ENCODE measurements at places on chromosomes 11 and 22. TPM values are rescaled to one million over a fixed set of nuclear protein-coding genes. Genes with fewer than 3 reads are reported as not detected.

GRCh38 chr11:72079819-72080325 is 470 bp downstream of the NUMA1 start:
- DNase-seq: no peak
- H3K4me3 ChIP-seq: peak overlapping the region; percentile 86
- H3K27ac ChIP-seq: peak overlapping the region; percentile 69

Gene CRYBB2
- not detected for total RNA-seq

- no peaks in the 10 kb centered on the region for H3K4me1 ChIP-seq
- H3K4me3 ChIP-seq: no peak overlapping the region
- no peaks in the 10 kb centered on the region for H3K27me3 ChIP-seq
- H3K27ac ChIP-seq: no peak overlapping the region
- no peak for DNase-seq
- peaks cover 4% of the 10 kb centered on the region for H3K36me3 ChIP-seq
Measured at GRCh38 chr22:42214633-42215415, 55.6 kb downstream of the TCF20 start.

Gene SLC7A4
- total RNA-seq: not detected

GRCh38 chr11:75795276-75796090 is 19.5 kb upstream of the UVRAG start:
- DNase-seq: peak; percentile 56
- H3K4me3 ChIP-seq: no peak overlapping the region
- peak overlapping the region; percentile 31 for H3K27ac ChIP-seq
- no peaks in the 10 kb centered on the region for H3K27me3 ChIP-seq

DNA sequence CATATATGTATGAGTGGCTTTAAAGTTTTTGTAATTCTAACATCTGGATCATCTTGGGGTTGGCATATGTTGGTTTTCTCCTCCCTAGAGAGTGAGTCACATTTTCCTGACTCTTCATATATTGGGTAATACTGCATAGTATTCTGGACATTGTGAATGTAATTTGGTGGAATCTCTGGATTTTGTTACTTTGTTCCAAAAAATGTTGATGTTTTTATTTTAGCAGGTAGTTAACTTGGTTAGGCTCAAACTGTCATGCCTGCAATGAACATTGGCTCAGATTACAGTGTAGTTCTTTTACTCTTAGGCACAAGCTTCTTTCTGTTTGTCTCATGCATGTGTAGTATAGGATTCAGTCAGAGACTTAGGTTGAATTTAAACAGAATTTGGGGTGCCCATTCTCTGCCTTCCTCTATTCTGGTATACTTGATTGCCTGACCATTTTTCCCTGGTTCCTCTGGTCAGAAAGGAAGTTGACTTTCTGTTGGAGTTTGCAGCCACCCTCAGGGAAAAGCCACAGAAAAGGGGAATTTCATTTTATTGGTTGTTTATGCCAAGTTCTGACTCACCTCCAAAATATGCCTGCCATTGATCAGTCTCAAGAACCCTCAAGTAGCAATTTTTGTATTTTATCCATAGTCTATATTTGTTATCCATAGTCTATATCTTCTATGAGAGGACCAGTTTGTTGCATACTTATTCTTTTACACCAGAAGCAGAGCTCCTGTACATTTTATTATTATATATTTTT is 151.7 kb downstream of the UVRAG start:
- peaks cover 41% of the 10 kb centered on the region for H3K4me1 ChIP-seq
- DNase-seq: peak; percentile 94
- no peaks in the 10 kb centered on the region for H3K27me3 ChIP-seq
- no peaks in the 10 kb centered on the region for H3K36me3 ChIP-seq
